ENCODE measurements at places on chromosomes 5 and 9.

GRCh38 chr5:141477815-141478214 lies 2.0 kb downstream of the PCDHGC3 start:
- no peak for DNase-seq

GRCh38 chr9:123796618-123797484 lies 133.1 kb downstream of the DENND1A start:
- DNase-seq = no peak

DNA sequence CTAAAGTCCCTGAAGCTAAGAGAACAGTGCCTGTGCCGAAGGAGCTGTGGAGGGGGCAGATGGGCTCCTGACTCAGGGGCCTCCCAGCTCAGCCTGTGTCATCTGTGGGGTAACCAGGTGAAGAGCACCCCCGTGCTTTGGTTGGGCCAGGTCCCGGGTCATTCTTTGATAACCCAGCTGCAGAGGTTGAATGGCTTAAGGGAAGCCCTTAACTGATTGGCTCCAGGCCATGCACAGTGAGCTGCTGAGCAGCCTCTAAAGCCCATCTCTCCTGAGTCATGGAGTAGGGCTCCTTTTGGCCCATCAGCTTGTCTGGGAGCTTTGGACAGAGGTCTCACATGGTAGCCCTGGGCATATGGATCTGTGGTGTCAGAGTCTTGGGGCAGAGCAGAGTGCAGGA lies 28.7 kb downstream of the COL27A1 start:
- no peak for DNase-seq

DNA sequence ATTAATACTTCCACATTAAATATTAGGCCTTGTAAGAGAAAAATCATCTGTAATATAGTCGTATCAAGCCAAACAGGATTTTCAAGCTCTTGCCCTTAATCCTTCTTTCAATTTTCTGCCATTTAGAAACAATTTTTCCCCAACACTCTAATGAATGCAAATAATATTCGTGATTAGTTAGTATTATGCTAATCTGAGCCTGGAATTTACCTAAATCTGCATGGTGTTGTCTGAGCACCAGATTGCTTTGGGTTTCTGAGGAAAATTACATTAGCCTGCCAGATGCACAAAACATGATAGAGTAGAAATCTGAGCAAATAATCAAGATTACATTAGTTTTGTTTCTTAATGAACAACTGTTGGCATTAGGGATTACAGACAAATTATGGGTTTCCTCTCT lies 176.6 kb downstream of the ZDHHC21 start:
- no peak for DNase-seq

DNA sequence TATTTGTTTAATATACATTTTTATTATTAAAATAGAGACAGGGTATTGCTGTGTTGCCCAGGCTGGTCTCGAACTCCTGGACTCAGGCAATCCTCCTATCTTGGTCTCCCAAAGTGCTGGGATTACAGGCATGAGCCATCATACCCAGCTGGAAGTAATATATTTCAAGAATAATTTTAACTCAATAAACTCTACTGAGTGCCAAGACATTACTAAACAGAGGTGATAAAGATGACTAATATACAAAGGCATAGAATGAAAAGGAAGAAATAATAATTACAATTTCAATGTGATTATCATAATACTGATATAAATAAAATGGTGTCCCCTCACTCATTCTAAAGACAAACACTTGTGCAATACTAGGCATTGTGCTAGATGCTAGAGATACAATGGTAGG lies 13.9 kb downstream of the GOLPH3 start:
- DNase-seq = no peak

DNA sequence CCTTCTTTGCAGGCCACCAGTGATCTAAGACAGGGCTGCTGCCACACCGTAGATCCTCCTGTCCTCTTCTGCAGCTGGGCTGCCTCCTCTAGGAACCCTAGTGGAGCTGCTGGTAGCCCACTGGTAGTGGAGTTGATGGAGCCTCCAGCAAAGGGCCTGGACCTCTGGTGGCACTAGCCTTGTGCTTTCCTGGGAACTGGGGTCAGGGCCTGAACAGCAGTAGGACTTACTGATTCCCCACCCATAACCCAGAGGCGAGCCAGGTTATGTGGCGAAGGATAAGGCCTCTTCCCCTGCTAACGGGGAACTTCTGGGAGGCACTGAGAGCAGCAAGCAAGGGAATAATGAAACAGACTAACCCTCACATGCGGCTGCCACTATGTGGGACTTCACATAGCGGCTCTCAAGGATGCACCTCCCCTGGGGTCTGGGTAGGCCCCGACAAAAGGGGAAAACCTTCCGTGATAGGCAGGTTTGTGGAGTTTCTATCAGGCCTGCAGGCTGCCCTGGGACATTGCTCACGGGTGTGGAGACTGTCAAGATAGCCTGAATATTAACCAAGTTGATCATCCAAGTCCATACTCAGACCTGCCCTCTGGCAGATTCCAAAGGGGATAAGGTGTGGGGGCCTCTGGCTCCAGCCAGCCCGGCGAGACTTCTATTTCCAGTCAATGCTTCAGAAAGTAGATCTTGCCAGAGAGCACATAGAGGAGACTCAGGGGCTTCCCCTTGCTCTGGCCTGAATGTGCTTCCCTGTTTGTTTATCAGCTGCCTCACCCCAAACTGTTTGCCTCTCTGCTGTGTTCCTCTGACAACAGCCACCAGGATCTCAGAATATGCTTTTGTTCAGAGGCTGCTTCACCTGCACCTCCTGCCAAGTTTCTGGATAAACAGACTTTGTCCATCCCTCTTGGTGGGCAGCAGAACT lies 7.4 kb downstream of the SLC22A4 start:
- no peak for DNase-seq

DNA sequence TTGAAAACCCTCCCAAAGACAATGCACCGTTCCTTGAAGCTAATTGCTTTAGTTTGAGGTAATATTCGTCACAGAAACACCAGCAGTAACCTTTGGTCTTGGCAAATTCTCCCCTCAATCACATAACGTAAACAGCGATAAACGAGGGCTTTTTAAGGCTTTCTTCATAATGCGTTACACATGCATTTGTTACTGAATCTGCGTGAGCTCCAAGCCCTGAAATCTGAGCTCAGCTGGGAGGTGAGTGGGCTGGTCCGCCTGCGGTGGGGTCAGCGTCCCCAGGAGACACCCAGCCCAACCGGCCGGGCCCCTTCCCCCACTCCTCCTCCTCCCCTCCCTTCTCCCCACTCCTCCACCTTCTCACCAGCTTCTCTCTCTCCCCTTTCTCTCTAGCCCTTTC lies 91.1 kb downstream of the BARX1 start:
- no peak for DNase-seq
